ENCODE measurements at places on chromosomes 5 and 9.

- no peak for DNase-seq
Observed at GRCh38 chr5:25419684-25420083, 774.9 kb upstream of the CDH10 start.

DNA sequence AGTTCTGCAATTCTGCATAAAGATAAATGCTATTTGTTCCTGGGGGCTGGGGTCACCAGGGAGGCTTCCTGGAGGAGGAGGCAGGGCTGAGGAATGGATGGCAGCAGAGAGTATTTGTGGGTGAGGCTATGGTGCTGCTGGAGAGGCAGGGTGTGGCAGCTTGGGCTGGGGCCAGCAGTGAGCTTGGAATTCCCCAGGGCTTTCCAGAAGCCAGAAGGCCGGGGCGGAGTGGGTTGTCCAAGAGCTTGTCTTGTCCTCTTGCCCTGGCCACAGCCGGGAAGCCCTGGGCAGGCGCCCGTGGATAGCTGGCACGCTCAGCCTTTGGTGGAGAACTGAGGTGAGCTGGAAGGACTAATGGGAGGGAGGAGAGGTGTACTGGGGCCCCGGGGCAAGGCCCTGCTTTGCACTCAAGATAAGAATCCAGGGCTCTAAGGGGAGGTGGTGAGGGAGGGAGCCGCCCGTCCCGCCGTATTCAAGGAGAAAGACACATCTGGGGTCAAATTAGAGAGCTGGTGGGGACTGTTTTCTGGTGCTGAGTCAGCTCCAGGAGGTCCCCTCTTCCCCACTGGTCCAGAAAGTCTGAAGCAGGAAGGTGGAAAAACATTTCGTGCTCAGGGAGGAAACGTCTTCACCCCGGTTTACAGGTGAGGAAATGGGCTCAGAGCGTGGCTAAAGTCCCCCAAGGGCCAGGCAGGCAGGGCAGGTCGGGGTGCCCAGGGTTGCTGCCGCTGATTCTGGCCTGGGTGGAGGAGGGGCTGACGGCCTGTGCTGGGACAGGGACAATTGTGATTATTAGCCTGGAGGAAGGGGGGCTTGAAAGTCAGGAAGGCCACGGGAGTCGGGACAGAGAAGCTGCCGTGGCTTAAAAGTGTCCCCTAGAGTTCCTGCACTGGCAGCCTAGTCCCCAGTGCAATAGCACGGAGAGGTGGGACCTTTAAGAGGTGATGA, 26.9 kb upstream of the CNOT6 start:
- peak; percentile 69 for DNase-seq

DNA sequence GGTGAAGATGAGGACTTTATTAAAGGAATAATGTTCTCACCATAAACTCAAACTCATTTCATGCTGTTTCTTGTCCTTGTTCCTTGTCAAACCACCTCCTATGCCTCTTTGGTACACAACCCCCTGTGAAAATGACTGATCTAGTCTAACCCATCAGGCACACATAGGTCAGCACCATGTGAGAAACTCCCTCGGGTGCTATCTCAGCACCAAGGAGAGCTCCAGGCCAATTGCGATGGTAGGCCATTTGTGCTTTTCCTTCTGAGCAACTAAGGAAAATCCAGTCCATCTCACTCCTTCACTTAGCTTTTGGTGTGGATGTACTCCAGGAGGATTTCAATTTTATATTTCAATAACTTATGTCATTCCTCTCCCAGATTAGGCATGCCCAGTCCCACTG, 199.8 kb downstream of the ZNF608 start:
- DNase-seq, result peak; percentile 33

GRCh38 chr9:92439921-92440750, 15.9 kb upstream of the OMD start:
- peak; percentile 85 for DNase-seq

DNA sequence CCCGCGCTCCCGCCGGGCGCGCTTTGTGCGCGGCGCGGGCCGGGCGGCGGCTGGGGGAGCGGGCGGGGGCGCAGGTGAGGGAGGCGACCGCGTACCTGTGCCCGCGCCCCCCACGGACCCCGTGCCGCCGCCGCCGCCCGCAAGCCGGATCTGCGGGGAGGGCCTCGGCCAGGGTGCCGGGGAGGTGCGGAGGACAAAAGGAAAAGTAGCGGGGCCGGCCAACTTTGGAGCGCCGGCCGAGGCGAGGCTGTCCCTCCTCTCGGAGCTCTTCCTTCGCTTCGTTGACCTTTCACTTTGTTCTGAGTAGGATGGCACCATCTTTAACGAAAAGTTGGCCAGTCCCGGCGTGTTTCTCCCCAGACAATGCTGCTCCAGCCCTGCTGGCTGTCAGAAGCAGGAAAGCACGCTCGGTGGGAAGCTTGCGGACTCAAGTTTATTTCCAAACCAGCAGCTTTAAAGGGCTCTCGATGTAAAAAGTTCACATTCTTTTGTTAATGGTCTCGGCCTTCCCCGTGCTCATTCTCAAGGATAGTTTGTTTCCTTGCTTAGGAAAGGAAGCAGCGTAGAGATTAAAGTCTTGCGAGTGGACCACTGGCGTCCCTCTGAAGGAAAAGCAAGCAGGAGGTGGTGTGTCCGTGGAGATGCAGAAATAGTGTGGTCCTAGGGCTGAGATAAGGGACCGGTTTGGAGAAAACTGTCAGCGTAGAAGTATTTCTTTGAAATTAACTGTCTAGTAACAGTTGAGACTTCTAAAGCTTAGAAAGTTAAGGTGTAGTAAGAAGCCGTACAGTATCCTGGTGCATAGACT, 639 bp downstream of the EHMT1 start:
- DNase-seq, result peak; percentile 49

DNA sequence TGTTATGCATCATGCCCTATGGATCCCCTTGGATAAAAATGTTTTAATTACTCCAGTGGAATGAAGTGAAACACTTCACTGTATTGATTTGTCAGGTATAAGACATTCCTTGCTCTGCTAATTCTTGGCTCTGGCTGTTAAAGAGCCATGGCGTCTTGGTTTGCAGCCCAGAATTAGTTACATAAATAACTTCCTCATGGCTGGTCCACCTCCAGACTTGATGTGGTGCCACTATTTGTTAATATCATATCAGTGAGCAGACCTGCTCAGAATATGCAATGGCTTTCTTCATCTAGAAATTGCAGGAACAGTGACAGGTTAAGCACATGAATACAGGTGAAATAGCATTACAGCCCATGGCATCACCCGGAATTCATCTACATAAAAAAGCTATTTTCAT, 446.9 kb upstream of the GRIN3A start:
- no peak for DNase-seq

GRCh38 chr5:116650544-116650943, 75.9 kb upstream of the SEMA6A start:
- no peak for DNase-seq

GRCh38 chr5:140372971-140373487, 13.0 kb downstream of the SLC4A9 start:
- DNase-seq, result peak; percentile 80

DNA sequence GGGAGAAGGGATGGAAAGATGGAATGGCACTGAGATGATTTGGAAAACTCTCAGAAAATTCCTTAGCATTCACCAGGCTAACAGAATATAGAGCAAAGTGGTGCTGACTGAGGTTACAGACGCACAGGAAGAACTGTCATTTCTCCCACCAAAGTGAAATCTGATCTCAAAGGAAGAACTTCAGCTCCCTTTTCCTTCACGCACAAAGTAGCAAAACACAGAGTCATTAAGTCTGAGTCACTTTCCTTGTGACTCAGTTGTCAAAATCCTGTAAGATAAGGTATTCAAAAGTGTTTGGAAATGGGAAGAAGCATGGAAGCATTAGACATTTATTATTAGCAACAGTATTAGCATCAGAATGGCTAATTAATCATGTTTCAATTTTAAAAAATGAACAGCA, 11.7 kb downstream of the MPDZ start:
- peak; percentile 93 for DNase-seq

DNA sequence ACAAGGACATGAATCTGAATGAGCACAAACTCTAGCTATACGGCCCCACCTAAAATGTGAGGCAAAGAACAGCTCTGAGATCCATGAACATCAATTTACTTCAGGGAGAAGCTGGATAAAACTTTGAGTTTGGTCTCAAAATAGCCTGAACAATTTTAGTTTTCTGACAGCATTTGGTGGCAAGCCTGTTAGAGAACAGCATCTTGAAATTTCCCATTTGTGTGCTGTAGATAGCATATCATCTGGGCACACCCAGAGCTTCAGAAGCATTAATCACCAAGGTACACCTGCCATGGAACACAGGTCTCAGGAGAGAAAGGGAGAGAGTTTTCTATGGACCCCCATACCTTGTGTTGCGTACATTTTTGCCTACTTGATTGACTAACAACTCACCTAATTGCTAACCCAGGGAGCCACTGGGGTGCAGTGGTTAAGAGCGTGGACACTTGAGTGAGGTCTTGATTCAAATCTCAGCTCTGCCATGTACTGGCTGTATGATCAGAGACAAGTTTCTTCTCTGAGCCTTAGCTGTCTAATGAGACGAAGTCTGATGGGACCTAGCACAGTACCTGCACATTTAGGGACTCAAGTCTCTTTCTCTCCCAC, 264.9 kb downstream of the PIK3R1 start:
- no peak for DNase-seq

- no peak for DNase-seq
Observed at GRCh38 chr5:135251093-135251492, 147.9 kb downstream of the MACROH2A1 start.

GRCh38 chr5:122816756-122817155, 28.7 kb upstream of the SNX24 start:
- no peak for DNase-seq

- no peak for DNase-seq
Observed at GRCh38 chr5:173775261-173776197, 112.6 kb upstream of the CPEB4 start.

- no peak for DNase-seq
Observed at GRCh38 chr9:72749276-72749675, 203.6 kb downstream of the ALDH1A1 start.

DNA sequence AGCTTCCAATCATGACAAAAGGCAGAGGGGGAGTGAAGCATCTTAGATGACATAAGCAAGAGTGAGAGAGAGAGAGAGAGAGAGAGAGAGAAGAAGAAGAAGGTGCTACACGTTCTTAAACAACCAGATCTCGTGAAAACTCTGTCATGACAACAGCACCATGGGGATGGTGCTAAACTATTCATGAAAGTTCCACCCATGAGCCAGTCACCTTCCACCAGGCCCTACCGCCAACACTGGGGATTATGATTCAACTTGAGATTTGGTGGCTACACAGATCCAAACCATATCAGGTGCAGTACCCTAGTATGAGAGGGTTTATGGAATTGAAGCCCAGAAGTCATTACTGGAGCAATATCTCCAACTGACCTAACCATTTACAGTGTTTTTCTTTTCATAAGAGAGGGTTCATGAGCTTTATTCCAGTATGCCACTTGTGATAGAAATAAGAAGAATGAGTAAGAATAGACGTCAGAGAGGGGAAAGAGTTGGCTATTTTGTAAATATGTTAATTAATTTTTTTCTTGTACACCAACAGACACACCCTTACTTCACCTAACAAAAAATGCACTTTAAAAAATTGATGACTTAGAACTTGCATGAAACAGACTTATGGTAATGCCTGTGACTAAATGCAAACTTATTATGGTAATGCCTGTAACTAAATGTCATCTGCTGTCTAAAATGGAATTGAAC, 680.4 kb upstream of the ITGA1 start:
- DNase-seq, result no peak

DNA sequence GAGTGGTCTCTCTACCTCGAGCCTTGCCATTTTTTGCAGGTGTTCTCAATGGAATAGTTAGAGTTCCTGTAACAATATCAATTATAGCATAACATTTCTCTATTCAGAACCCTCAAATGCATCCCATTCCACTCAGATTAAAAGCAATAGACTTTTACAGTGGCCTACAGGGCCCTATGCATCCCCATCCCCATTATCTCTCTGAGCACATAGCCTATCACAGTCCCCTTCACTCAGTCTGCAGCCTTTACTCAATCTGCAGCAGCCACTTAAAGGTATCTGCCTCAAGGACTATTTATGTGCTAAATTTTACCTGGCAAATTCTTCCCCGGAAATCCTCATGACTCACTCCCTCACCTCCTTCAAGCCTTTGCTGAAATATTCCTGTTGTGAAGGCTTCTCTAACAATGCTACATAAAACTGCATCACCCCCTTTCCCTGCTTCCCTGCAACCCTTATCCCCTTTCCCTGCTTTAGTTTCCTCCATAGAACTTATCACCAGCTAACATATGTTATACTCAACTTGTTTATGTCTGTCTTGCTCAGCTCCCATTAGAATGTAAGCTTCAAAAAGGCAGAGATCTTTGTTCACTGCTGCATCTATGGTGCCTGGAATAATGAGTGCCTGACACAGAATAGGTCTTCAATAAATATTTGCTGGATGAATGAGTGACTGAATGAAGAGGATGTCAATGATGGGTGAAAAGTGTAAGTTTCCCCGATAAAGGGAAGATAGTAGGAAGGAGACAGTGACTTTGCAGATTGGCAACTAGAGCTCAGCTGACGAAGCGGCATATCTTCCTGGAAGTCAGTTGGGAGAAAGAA, 54.1 kb upstream of the ZNF366 start:
- no peak for DNase-seq

- DNase-seq, result peak; percentile 84
Observed at GRCh38 chr5:72387985-72388384, 67.8 kb downstream of the PTCD2 start.

- no peak for DNase-seq
Observed at GRCh38 chr9:93194641-93195040, 10.7 kb downstream of the WNK2 start.

DNA sequence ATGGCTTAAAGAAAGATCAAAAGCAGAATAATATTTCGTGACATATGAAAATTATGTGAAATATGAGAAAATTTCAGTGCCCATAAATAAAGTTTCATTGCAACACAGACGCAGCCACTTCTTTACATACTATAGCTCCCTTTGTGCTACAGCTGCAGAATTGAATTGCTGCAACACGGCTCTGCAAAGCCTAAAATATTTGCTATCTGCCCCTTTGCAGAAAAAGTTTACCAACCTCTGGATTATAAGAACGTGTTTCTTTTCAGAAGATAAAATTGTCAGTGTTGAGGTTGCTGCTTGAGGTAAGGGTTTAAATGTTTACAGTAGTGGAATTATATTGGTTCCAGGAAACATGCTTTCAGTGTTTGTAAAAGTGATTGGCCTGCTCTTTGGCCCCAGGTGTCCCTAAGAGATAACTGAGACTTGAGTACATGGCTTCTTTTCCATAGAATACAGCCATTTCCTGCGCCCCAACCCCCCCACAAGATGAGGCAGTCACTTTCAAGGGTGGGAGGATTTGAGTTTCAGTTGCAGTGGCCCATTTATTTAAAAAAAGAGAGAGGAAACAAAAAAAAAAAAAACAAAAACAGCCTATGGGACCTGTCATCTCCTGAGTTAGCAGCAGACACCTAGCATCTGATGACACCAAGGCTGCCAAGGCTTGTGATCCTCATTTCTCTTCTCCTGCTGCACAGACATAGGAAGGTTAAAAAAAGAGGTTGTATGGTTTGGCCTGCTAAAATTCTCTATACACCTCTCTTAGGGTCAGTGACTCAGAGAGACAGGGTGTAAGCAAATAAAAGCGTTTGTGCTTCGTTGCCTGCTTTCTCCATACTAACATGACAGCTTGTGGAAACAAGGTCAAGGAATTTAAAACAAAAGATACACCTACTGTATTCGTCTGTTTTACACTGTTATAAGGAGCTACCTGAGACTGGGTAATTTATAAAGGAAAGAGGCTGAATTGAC, 28.0 kb upstream of the HTR4 start:
- DNase-seq, result no peak

GRCh38 chr5:5037674-5038073, 102.5 kb upstream of the ADAMTS16 start:
- DNase-seq, result no peak

All from fibroblast of mammary gland (primary cell).